SW 1271 (cell line): ENCODE measurements at places on chromosomes 3 and 15.

DNA sequence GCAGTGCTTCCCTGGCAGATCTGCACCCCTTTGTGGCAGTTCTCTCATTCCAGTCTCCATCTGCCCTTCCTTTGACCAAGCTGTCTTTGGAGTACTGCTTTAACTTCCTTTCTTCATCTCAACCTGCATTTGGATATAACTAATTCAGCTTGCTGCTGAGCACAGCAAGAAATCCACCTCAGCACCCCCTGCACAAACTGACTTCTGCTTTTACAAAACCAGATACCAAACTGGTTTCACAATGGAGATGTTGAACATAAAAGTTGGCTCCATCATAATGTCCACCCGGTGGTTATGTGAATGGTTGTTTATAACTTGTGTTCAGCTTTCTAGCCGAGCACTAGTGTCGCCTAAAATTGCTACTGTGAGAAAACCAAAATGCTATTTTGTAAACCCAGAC, 341.1 kb upstream of the SEMA6D start:
- no peak for DNase-seq

GRCh38 chr15:97009031-97009431, 678.5 kb downstream of the NR2F2 start:
- no peak for DNase-seq

DNA sequence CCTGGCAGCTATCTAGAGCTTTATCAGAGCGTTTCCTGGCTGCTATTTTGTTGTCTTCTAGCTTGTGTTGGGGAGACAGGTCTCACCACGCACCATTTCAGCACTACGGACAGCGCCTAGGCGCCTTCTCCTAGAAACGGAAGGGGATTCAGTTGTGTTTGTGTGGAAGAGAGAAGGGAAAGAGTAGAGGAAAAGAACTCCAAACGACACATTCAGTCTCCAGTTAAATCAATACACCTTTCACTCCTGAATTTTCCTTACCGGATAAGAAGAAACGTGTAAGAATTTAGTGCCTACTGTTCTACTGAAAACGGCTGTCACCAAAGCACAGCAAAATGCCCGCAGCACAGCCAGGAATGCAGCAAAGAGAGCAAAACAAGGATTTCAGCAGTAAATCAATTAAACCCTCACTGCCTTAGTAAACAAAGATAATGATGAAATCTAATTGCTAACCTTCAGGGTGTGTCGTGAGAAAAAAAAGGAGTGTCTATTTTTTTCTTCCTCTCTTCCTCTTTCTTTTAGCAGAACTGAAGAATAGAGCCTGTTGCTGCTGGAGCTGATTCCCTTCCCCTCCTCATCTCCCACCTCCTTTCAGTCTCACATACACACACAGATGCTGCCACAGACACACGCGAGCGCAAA, 412 bp upstream of the CTXN2 start:
- no peak for DNase-seq

- no peak for DNase-seq
Observed at GRCh38 chr3:26406636-26407035, 215.9 kb upstream of the LRRC3B start.

GRCh38 chr15:85725019-85725418, 69.7 kb downstream of the KLHL25 start:
- no peak for DNase-seq

DNA sequence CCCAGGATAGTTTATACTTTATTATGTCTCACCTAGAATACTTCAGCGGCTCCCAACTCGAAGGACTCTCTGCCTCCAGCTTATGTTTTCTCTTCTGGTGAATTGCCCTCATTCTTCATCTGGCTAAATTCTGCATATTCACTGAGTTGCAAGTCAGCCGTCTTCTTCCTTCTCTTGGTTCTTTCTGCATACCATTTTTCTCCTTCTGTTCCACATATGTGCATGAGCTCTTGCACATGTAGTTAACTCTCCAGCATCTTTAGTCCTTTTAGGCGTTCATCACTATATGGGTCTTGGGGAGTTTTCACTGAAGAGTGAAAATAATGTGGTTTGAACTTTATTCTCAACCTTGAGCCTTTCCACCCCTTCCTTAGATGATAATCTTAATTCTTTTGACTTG, 70.1 kb downstream of the AP4E1 start:
- no peak for DNase-seq

GRCh38 chr3:42683875-42684598, 1.3 kb upstream of the KLHL40 start:
- peak; percentile 74 for DNase-seq

GRCh38 chr15:75947092-75947491, 43.4 kb downstream of the FBXO22 start:
- DNase-seq = no peak

DNA sequence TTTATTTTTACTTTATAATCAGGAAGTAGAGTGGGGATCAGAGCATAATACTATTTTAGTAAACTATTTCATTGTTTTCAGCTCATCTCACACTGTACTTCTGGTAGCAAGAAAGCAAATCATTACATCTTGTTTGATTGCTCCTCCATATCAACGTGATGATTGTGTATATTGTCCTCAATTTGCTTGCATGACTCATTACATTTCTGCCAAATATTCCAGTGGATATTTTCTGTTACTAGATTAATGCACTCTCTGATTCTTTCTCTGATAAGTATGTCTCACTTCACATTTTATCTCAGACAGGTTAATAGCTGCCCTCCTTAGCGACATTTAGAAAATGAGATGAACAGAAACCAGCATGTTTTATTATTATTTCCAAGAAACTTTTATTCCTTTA, 1145.3 kb downstream of the OTOL1 start:
- DNase-seq = no peak

DNA sequence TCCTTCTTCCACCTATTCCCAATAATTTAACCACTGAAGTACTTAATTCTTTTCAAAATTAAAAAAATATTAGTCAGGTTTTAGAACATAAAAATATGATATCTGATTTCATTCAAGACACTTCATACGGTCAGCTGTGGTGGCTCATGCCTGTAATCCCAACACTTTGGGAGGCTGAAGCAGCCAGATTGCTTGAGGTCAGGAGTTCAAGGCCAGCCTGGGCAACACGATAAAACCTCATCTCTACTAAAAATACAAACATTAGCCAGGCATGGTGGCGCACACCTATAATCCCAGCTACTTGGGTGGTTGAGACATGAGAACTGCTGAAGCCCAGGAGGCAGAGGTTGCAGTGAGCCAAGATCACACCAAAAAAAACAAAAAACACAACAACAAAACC, 56.7 kb downstream of the NBEAL2 start:
- no peak for DNase-seq
